ENCODE measurements at places on chromosomes 2 and 18. TPM values are rescaled to one million over a fixed set of nuclear protein-coding genes. Genes with fewer than 3 reads are reported as not detected.

DNA sequence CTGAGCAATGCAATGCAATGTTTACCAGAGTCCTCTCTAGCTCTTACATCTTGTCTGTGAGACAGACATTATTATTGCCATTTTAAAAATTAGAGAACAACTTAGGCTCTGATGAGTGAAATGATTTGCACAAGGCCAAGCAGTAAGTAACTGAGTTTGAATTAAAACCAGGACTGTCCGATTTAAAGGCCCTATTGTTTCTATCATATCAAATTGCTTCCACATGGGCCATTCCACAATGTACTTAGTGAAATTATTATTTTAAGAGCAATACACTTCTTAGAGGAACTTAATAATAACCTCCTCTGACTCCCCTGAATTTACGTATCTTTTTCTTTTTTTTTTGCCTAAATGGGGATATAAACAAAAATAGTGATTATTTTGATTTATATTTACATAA is 64.6 kb downstream of the PLCL1 start:
- H3K4me3 ChIP-seq = no peak overlapping the region
- H3K27me3 ChIP-seq = no peaks in the 10 kb centered on the region
- DNase-seq = no peak
- no peaks in the 10 kb centered on the region for H3K4me1 ChIP-seq
- no peak overlapping the region for H3K27ac ChIP-seq
- H3K36me3 ChIP-seq = no peaks in the 10 kb centered on the region

- no peak overlapping the region for H3K27ac ChIP-seq
- H3K27me3 ChIP-seq = no peaks in the 10 kb centered on the region
Measured at GRCh38 chr18:45050712-45051601, 370.3 kb downstream of the SETBP1 start.

GRCh38 chr2:31354837-31355236 is 59.7 kb downstream of the XDH start:
- no peak overlapping the region for H3K27ac ChIP-seq
- H3K36me3 ChIP-seq = no peaks in the 10 kb centered on the region
- no peak for DNase-seq
- H3K4me3 ChIP-seq = no peak overlapping the region

DNA sequence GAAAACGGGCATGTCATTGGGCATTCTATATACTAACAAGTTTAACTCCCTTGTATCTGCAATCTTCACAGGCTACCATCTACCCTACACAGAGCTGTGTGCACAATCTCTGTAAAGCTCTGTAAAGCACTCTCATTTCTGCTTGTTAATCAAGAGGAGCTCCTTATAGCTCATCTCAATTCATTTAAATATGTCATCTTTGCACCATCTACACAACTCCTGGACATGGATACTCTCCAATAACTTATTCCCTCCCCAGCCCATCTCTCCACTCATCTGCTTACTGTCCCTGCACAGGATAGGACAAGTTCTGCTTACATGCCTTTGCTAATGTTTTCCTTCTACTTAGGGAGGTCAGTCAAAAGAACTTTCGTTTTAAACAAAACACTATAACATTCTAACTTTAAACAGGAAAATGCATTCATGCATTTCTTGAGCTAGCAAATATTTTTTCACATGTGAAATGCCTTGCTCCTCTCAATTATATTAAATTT is 61.4 kb downstream of the DPP4 start:
- no peaks in the 10 kb centered on the region for H3K4me1 ChIP-seq
- no peak for DNase-seq
- no peaks in the 10 kb centered on the region for H3K27me3 ChIP-seq
- H3K27ac ChIP-seq = no peak overlapping the region
- H3K4me3 ChIP-seq = no peak overlapping the region

GRCh38 chr2:217071416-217071815 is 211.6 kb upstream of the TNP1 start:
- no peaks in the 10 kb centered on the region for H3K27me3 ChIP-seq
- no peaks in the 10 kb centered on the region for H3K4me1 ChIP-seq
- H3K4me3 ChIP-seq = no peak overlapping the region
- no peaks in the 10 kb centered on the region for H3K36me3 ChIP-seq
- DNase-seq = no peak

- H3K4me3 ChIP-seq = no peak overlapping the region
- H3K27me3 ChIP-seq = no peaks in the 10 kb centered on the region
- H3K36me3 ChIP-seq = no peaks in the 10 kb centered on the region
- no peak for DNase-seq
Measured at GRCh38 chr2:74751981-74752851, 81.7 kb upstream of the HK2 start.

- no peak overlapping the region for H3K27ac ChIP-seq
- no peak for DNase-seq
- H3K27me3 ChIP-seq = no peaks in the 10 kb centered on the region
- H3K4me1 ChIP-seq = no peaks in the 10 kb centered on the region
- no peaks in the 10 kb centered on the region for H3K36me3 ChIP-seq
Measured at GRCh38 chr2:165240916-165241315, 1.7 kb downstream of the SCN2A start.

GRCh38 chr18:11991021-11991795 is 9.9 kb downstream of the IMPA2 start:
- H3K27me3 ChIP-seq = no peaks in the 10 kb centered on the region
- H3K4me3 ChIP-seq = no peak overlapping the region
- no peak for DNase-seq
- no peaks in the 10 kb centered on the region for H3K36me3 ChIP-seq
- H3K4me1 ChIP-seq = peaks cover 8% of the 10 kb centered on the region

GRCh38 chr2:191230174-191230573 is 15.0 kb upstream of the MYO1B start:
- 0 out of 2 replicates have a peak, but pooled peaks cover 8% of the 10 kb centered on the region for H3K4me1 ChIP-seq
- no peak overlapping the region for H3K4me3 ChIP-seq
- no peak overlapping the region for H3K27ac ChIP-seq
- DNase-seq = no peak
- H3K36me3 ChIP-seq = no peaks in the 10 kb centered on the region

DNA sequence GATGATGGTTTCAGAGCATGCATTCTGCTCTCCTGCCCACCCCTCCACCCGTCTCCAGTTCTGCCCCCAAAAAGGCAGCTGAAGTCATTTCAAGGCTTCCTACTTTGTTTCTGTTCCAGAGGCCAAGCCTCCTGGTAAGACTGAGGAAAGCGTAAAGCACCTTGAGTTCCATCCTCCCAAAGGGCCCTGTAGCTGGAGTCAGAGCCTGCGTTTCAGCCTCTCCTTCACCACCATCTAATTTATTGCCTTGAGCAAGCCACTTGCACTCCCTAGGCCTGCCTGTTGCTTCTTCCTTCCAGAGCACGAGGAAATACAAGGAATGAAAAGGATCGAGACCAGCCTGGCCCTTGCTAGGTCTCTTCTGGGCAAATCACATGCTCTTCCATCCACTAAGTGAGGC is 244.2 kb upstream of the RAB12 start:
- H3K27me3 ChIP-seq = peaks cover 4% of the 10 kb centered on the region
- H3K27ac ChIP-seq = no peak overlapping the region
- no peaks in the 10 kb centered on the region for H3K36me3 ChIP-seq
- no peak overlapping the region for H3K4me3 ChIP-seq
- no peak for DNase-seq
- H3K4me1 ChIP-seq = no peaks in the 10 kb centered on the region

- no peak for DNase-seq
- H3K27me3 ChIP-seq = no peaks in the 10 kb centered on the region
- no peak overlapping the region for H3K4me3 ChIP-seq
Measured at GRCh38 chr2:108858894-108859293, 72.3 kb downstream of the CCDC138 start.

DNA sequence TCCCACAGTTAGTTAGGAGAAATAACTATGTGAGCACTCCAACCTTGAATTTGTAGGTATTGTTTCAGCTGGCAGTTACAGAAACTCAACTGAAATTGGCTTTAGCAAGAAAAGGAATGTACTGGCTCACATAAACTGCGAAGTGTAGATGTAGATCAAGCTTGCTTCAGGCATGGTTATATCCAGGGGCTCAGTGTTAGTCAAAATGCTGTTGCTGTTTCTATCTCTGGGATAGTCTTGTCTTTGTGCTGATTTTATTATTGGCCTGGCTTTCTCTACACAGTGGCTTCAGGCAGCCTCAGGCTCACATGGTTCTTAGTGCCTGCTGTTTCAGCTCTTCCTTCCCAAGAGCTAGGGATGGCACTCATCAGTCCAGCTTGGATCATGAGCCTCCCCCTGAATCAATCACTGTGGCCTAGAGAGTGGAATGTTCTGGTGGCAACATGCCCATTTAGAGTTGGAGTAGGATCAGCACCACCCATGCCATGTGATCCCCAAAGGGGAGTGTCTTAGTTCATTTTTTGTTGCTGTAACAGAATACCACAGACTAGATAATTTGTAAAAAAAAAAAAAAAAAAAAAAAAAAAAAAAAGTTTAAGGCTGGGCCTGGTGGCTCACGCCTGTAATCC is 69.1 kb upstream of the FOXI3 start:
- no peaks in the 10 kb centered on the region for H3K27me3 ChIP-seq
- H3K36me3 ChIP-seq = no peaks in the 10 kb centered on the region
- no peak overlapping the region for H3K27ac ChIP-seq

DNA sequence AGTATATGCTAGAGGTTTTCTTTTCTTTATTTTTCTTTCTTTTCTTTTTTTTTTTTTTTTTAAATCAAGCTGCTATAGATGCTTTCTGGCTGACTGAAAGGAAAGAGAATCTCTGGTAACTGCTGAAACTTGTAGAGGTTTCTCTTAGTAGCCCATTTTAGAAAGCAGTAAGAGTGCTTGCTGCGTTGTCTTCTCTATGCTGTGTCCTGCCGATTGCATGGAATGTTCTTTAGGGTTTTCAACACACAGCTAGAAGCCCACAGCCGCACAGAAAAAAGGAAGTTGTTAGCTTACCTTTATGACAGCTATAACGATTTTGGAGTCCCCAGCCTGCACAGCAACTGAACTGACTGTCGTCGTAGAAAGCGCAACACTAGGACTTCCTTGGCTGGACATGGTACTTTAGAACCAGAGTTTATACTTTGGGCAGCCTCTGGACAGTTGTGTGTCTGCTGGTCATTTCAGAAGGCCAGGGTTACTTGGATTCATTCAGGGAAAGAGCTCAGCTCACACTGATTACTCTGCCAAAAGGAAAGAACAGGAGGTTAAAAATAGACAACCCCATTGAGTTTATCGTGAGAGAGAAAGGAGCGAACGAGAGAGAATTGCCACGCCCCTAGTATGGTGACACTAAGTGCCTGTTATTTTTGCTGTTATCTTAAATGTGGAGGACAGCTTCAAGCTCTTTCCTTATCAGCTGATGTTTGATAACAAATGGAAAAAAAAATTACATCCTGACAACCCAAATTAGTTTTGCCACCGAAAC is at the start of gene CCDC141:
CCDC141 (minus strand) TSS at position 592 of the 766 bp plus-strand sequence; CDS start at position 396, 196 bp downstream.
- H3K4me1 ChIP-seq = peaks cover 31% of the 10 kb centered on the region
- peak; percentile 37 for DNase-seq
- no peaks in the 10 kb centered on the region for H3K27me3 ChIP-seq
- peak within 1 kb of the TSS; percentile 68 for H3K4me3 ChIP-seq
- no peaks in the 10 kb centered on the region for H3K36me3 ChIP-seq

DNA sequence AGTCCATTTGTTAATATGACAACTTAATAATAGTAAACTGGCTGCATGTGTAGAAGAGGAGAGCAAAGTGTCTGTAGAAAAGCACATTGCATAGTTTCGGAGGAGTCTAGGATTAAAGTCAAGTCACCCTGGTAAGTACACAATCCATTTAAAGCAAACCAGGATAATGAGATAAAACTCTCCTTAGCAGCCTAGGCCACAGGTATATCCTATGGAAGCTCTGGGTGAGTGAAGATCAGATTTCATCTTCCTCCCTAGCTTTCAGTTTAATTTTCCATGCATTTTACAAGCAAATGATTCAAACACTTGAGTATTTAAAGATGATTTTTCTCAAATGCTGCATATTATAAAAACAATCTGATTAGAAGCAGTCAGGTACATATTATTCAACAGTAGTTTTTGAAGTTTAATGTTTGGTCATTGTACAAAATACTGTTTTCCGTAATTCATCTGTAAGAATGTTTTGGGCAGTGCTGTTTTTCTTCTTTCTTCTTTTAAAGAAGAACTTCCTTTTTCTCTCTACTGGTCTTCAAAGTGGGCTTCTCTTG is 10.2 kb downstream of the CERS6 start:
- peak overlapping the region; percentile 34 for H3K27ac ChIP-seq
- no peak for DNase-seq
- H3K27me3 ChIP-seq = no peaks in the 10 kb centered on the region
- peak overlapping the region; percentile 43 for H3K4me3 ChIP-seq
- peaks cover 57% of the 10 kb centered on the region for H3K4me1 ChIP-seq
- H3K36me3 ChIP-seq = no peaks in the 10 kb centered on the region

GRCh38 chr2:208984376-208985090 is 439.3 kb upstream of the MAP2 start:
- H3K36me3 ChIP-seq = no peaks in the 10 kb centered on the region
- H3K27ac ChIP-seq = no peak overlapping the region
- DNase-seq = no peak
- H3K4me3 ChIP-seq = no peak overlapping the region
- H3K4me1 ChIP-seq = no peaks in the 10 kb centered on the region
- H3K27me3 ChIP-seq = no peaks in the 10 kb centered on the region

DNA sequence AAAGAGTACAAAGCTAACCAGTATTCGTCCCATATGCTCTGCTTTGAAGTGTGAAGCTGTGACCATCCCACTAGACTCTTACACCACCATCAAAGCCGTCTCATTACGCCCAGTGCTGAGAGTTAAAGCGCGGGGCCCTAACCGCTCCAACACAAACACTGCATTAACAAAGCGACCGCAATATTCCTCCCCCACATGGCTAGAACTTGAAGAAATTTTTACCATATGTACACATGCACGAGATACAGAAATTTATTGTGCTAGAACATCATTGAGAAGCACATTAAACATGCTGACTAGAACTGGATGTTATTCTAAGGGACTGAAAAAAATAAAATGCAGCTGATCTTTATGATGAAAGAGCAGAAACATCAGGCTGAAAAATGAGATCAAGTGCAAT is 20.5 kb downstream of the FTCDNL1 start:
- H3K36me3 ChIP-seq = no peaks in the 10 kb centered on the region
- no peak overlapping the region for H3K27ac ChIP-seq
- no peak for DNase-seq
- H3K4me1 ChIP-seq = no peaks in the 10 kb centered on the region

DNA sequence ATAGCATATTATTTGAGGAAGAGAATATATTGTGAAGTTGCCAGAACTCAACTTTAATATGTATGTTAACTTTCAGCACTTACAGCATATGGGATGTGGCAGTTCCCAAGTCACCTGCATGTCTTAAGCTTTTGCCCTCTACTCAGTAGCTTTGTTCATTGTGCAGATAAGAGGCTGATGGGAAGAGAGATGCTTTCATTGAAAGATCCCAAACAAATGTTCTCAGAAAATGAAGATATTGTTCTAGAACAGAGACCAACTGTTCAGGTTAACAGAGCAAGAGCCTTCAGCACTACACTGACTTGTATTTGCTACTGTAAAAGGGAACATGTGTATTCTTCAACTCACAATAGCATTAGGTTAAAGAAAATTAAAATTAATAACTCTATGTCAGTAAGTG is 28.1 kb downstream of the GAREM1 start:
- no peaks in the 10 kb centered on the region for H3K4me1 ChIP-seq
- H3K4me3 ChIP-seq = no peak overlapping the region
- no peak for DNase-seq
- no peaks in the 10 kb centered on the region for H3K36me3 ChIP-seq
- no peak overlapping the region for H3K27ac ChIP-seq
- no peaks in the 10 kb centered on the region for H3K27me3 ChIP-seq

C2orf74 gene
- polyA plus RNA-seq = 16.3 TPM

ICA1L gene
- 2.1 TPM for polyA plus RNA-seq

STK16 gene
- 6.0 TPM for polyA plus RNA-seq

LYG2 gene
- 0.30 TPM for polyA plus RNA-seq

LBX2 gene
- 0.88 TPM for polyA plus RNA-seq

SFXN5 gene
- polyA plus RNA-seq = 15.7 TPM

GREB1L gene
- 0.16 TPM for polyA plus RNA-seq

C2orf76 gene
- 29.9 TPM for polyA plus RNA-seq

CCDC141 gene
- 3.7 TPM for polyA plus RNA-seq

L3MBTL4 gene
- polyA plus RNA-seq = 4.2 TPM

GPN1 gene
- polyA plus RNA-seq = 65.4 TPM

Measured in GM12878 (cell line).